ENCODE measurements at places on chromosomes 16 and 17.

- no peak for DNase-seq
Observed at GRCh38 chr17:7003745-7004144, 7.9 kb downstream of the ALOX12 start.

GRCh38 chr17:27995554-27995953 lies 46.9 kb upstream of the NLK start:
- DNase-seq = no peak

- no peak for DNase-seq
Observed at GRCh38 chr16:25613931-25614330, 77.8 kb upstream of the HS3ST4 start.

DNA sequence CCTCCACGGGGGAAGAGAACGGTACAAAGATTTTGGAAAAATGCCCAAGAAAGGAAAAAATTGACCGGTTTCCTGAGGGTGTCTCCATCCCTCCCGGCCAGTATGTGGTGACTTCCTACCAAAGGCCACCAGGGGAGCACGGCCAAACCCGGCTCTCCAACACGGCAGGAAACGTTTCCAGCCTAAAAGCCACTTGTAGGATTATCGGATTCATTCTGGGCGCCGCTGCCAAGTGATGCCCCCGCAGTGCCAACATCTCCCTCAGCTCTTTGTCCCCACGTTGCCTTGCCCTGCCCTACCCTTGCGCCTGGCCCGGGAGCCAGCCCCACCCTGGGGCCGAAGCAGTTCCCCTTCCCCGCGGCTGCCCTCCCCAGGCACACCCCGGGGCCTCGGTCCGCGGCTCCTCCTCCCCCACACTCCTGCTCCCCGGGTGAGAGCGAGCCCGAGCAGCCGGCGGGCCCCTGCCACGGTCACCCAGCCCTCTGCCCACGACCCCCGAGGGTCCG lies 688 bp downstream of the CRK start:
- peak; percentile 68 for DNase-seq

GRCh38 chr17:77869041-77869599 lies 89.4 kb upstream of the TNRC6C start:
- no peak for DNase-seq

DNA sequence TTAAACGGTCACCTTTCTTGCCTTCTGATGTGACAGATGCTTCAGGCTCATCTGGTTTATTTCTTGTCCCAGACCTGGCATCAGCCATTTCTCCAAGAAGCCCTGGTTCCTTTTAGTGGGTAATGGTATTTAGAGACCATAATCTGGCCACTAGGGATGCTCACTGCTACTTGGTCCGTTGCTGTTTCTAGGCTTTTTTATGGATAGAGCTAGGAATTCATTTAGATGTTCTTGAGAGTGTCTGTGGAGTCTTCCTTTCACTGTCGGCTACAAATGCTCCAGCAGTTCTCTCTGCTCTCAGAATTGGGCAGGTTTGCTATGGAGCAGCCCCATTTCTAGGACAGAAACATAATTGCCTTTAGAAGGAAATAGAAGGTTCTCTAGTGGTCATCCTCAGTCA lies 214.5 kb downstream of the KATNIP start:
- DNase-seq = no peak

GRCh38 chr17:40541060-40541872 lies 24.0 kb downstream of the CCR7 start:
- DNase-seq = no peak

GRCh38 chr17:40474419-40475002 lies 26.9 kb downstream of the TNS4 start:
- no peak for DNase-seq

- DNase-seq = peak; percentile 37
Observed at GRCh38 chr17:954431-955164, 25.0 kb downstream of the NXN start.

- no peak for DNase-seq
Observed at GRCh38 chr16:1557576-1557975, 24.1 kb downstream of the TMEM204 start.

DNA sequence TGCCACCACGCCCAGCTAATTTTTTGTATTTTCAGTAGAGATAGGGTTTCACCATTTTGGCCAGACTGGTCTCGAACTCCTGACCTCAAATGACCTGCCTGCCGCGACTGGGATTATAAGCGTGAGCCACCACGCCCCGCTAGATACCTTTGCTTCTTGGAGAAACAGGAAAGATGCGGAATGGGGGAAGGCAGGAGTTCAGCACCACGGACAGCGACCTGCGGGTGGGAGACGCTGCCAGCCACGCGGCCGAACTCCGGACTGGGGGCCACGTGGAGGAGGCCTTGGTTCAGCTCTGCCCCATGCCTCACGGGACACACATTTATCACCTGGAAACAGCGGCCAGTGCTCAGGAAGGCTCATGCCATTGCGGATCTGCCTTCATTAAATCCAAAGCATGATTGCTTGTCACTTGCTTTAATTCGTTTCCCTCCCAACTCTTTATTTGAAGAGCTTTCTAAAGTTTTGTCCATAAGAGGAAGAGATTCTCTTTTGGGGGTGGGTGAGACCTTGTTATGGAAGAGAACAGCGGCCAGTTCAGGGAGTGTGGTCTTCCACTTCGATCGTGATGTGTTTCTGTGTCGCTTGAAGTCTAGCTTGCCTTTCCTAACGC lies 219.9 kb downstream of the ENGASE start:
- peak; percentile 36 for DNase-seq

- no peak for DNase-seq
Observed at GRCh38 chr17:61770043-61770442, 93.3 kb downstream of the BRIP1 start.

DNA sequence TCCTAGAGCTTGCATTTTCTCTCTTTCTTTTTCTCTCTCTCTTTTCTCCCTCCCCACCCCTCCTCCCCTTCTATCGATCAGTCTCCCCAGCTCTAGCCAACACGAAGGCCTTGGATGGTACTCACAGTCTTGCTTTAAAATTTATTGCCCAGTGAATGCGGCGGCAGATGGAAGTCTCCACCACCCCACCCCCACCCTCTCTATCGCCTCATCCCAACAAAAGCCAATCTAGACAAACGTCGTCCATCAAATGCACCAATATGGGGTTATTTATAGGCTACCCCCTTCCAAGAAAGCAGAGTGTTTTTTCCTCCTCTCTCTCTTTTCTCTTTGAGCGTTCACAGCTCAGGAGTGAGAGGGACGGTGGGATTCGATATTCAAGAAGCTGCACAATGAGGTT lies 10.5 kb upstream of the NGFR start:
- DNase-seq = no peak

- no peak for DNase-seq
Observed at GRCh38 chr17:72562615-72563188, 441.9 kb downstream of the SOX9 start.

DNA sequence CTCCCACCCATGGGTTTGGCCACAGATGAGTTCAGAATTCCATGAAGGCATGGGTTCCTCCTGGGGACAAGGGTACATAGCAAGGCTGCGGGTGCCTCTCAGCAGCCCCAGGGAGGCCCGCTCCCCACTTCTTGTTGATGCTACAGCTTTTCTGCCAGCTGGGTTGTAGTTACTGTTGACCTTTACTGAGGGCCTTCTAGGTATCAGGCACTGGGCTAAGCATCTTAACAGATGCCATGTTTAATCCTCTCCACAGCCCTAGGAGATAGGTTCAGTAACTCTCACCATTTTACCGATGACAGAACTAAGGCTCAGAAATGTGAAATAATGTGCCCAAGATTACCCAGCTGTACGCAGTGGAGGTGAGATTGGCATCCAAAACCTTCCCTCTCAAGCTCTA lies 54.3 kb upstream of the DLX4 start:
- DNase-seq = no peak

- DNase-seq = no peak
Observed at GRCh38 chr17:72219137-72219823, 98.5 kb downstream of the SOX9 start.

- peak; percentile 2 for DNase-seq
Observed at GRCh38 chr17:33436321-33436720, 143.2 kb upstream of the ASIC2 start.

GRCh38 chr17:44085908-44086307 lies 15.4 kb downstream of the G6PC3 start:
- no peak for DNase-seq

- no peak for DNase-seq
Observed at GRCh38 chr16:47469227-47469626, 8.1 kb downstream of the PHKB start.

All from fibroblast of the aortic adventitia (primary cell).